ENCODE measurements at places on chromosomes 7 and 10. TPM values are rescaled to one million over a fixed set of nuclear protein-coding genes. Genes with fewer than 3 reads are reported as not detected.

The ARHGAP22 gene
- polyA plus RNA-seq: 4.8 TPM

The WDR37 gene
- 7.7 TPM for polyA plus RNA-seq

The ETV1 gene
- polyA plus RNA-seq: 25.4 TPM

The ABCB1 gene
- 0.62 TPM for polyA plus RNA-seq

The GNGT1 gene
- not detected for polyA plus RNA-seq

Measured in Purkinje cell (primary cell).